ENCODE measurements at places on chromosomes 11 and 22. TPM values are rescaled to one million over a fixed set of nuclear protein-coding genes. Genes with fewer than 3 reads are reported as not detected.

GRCh38 chr22:45019861-45020655 lies 10.3 kb upstream of the PHF21B start:
- no peak overlapping the region for H3K27ac ChIP-seq
- no peaks in the 10 kb centered on the region for H3K36me3 ChIP-seq
- H3K27me3 ChIP-seq = peaks cover 38% of the 10 kb centered on the region
- DNase-seq = no peak

GRCh38 chr11:133560472-133560855 lies 28.2 kb upstream of the OPCML start:
- no peak for DNase-seq
- H3K27ac ChIP-seq = no peak overlapping the region
- no peak overlapping the region for H3K4me3 ChIP-seq
- no peaks in the 10 kb centered on the region for H3K27me3 ChIP-seq
- H3K36me3 ChIP-seq = no peaks in the 10 kb centered on the region

Gene MAJIN
- total RNA-seq = not detected

DNA sequence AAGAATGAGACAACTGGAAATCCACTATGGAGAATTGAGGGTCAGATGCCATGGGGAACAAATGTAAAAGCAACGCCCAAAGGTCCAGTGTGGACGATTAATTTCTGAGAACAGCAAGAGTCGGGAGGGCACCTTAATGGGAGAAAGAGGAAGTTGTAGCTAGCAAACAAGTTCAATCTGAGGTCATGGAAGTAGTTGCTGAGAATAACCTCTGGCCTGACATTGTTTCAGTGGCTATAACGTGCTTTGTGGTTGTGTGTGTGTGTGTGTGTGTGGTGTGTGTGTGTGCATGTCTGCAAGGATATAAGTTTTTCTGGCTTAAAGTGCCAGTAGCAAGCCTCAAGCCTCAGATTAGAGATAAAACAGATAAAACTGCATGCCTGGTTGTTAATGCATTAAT lies 1630.1 kb upstream of the TENM4 start:
- no peaks in the 10 kb centered on the region for H3K36me3 ChIP-seq
- H3K4me1 ChIP-seq = no peaks in the 10 kb centered on the region
- H3K4me3 ChIP-seq = no peak overlapping the region
- H3K27me3 ChIP-seq = no peaks in the 10 kb centered on the region

DNA sequence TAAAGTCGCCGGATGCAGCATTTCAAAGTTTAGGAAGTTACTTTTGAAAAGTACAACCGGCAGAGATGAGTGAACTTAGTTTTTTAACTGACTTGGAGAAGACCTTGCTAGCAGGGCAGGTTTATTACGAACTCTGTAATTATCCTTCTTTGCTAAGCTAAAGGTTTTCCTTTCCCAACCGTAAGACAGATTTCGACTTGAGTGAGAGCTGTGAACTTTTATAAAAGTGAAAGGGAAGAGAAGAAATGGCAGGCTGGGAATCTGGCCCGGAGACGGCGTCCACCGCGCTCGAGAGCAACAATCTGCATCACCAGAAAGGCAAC lies 659 bp upstream of the TEAD1 start:
- H3K4me3 ChIP-seq = peak overlapping the region; percentile 78
- H3K27me3 ChIP-seq = no peaks in the 10 kb centered on the region
- H3K36me3 ChIP-seq = peaks cover 4% of the 10 kb centered on the region
- H3K27ac ChIP-seq = peak overlapping the region; percentile 84
- DNase-seq = no peak

Gene KLHDC7B
- not detected for total RNA-seq

DNA sequence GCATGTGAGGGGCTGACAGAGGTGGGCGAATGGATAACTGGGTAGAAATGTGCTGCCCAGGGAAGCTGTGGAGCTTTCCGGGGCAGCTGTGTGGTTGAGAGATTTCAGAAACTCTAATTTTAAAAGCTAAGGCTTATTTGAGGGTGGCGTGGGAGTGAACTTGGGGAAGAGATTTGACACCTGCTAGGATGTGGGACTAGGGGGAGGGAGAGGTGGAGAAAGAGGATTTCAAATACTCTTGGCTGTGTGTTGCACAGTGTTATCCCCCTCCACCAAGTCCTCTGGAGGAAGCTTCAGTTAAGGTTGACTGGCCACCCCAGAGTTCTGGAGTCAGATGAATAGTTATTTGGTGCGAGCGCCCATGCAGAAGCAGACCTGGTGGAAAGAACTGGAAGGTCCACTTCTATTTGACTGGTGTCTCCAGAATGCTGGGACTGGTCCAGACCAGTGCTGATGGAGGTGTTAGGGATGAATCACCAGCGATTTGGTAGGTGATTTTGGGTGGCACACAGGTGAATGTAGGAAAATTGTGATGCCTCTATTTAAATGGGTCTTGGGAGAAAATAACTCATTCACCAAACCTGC lies 72.8 kb upstream of the ALX4 start:
- no peak overlapping the region for H3K27ac ChIP-seq
- no peaks in the 10 kb centered on the region for H3K4me1 ChIP-seq
- H3K27me3 ChIP-seq = peaks cover 4% of the 10 kb centered on the region
- H3K36me3 ChIP-seq = no peaks in the 10 kb centered on the region
- no peak for DNase-seq

- H3K4me1 ChIP-seq = no peaks in the 10 kb centered on the region
- no peaks in the 10 kb centered on the region for H3K27me3 ChIP-seq
- H3K27ac ChIP-seq = no peak overlapping the region
- H3K4me3 ChIP-seq = no peak overlapping the region
- no peaks in the 10 kb centered on the region for H3K36me3 ChIP-seq
Observed at GRCh38 chr22:48380016-48380665, 1447.5 kb downstream of the BRD1 start.

DNA sequence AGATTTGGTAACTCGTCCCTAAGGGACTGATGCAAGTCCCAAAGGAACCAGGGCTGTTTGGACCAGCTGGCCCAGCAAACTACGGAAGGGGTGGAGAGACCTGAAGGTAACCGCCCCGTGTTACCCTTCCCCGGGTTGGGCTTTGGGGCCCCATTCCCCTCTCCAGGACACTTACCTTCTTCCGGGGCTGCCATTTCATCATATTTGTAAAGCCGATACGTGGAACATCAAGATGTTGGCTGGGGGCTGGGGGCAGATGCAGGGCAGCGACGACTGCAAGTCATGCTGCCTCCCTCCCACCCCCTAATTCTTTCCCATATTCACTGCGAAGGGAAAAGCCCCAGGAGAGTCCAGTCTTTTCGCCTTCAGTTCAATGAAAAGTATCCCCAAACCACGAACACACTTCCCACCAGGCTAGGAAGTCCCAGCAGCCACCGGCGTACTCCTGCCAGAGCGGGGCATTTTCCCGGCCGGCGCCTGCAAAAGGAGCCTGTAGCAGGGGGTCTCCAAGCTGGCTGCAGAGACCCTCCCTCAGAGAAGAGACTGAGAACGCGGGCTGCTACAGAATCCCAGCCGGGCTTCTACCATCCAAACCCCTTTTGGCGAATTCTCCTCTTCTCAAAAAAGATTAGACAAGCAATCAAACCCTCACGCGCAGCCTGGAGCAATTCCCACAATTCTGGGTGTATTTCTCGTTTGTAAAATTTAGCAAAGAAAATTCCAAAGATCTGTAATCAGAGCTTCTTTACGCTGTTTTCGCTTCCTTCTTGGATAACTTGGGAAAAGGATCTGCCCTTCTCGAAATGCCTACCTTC lies 236.7 kb downstream of the TTC28 start:
- H3K4me1 ChIP-seq = peaks cover 5% of the 10 kb centered on the region
- H3K27me3 ChIP-seq = no peaks in the 10 kb centered on the region
- peak overlapping the region; percentile 75 for H3K27ac ChIP-seq
- no peaks in the 10 kb centered on the region for H3K36me3 ChIP-seq
- DNase-seq = peak; percentile 8

- DNase-seq = peak; percentile 26
- H3K36me3 ChIP-seq = no peaks in the 10 kb centered on the region
- H3K4me1 ChIP-seq = peaks cover 9% of the 10 kb centered on the region
- H3K27ac ChIP-seq = no peak overlapping the region
- no peaks in the 10 kb centered on the region for H3K27me3 ChIP-seq
- H3K4me3 ChIP-seq = no peak overlapping the region
Observed at GRCh38 chr11:48028914-48029680, 48.7 kb downstream of the PTPRJ start.

DNA sequence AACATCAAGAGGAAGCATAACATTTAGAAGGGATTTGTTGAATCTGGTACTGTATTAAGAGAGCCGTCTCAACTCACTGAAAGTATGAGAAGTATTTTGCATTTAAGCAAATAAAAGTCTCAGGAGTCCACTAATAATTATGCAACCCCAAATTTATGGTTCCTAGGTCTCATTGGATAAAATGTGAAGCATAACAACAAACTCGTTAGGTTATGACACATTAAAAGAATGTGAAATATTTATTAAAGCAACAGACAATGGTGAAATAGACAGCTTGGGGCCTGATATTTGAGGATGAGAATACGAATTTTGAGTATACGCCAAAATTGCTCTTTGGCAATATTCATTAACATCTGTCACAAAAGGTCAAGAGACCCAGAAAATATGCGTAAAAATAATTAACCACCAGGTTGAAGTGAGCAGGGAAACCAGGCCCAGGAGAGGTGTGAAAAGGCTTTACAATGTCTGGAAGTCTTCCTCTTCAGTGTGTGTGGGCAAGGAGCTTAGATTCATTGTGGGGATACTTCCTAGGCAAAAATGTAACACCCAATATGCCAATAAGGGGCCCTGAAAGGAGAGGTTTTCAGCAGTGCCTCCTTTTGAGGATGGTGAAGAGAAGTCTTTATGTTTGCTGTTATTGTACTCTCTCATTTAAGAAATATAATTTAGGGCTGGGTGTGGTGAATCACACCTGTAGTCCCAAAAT lies 89.2 kb downstream of the FDX1 start:
- no peak overlapping the region for H3K4me3 ChIP-seq
- peaks cover 5% of the 10 kb centered on the region for H3K4me1 ChIP-seq
- H3K27ac ChIP-seq = no peak overlapping the region
- no peaks in the 10 kb centered on the region for H3K27me3 ChIP-seq
- no peaks in the 10 kb centered on the region for H3K36me3 ChIP-seq
- DNase-seq = no peak

Gene ZC3H12C
- 15.8 TPM for total RNA-seq

DNA sequence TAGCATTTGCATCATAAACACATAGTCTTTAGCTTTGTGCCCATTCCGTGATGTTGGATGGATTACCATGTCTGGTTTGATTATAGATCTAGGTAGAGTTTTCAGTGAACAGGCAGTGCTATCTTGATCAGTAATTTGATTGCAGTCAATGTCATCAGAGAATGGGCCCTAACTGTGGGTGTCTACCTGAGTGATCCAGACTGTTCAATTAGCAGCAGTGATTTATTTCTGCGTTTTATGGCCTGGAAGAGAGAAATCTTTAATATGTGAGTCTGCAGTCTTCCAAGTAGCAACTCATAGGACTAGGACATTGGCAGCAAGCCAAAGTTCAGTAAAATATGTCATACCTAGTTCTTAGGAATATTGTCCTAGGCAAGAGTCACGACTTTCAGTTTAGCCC lies 80.3 kb downstream of the CASP12 start:
- H3K4me1 ChIP-seq = no peaks in the 10 kb centered on the region
- no peak overlapping the region for H3K4me3 ChIP-seq
- no peak overlapping the region for H3K27ac ChIP-seq
- no peaks in the 10 kb centered on the region for H3K27me3 ChIP-seq

Gene LMO2
- total RNA-seq = not detected

GRCh38 chr22:40975366-40975765 lies 24.2 kb downstream of the RBX1 start:
- no peak overlapping the region for H3K4me3 ChIP-seq
- no peak overlapping the region for H3K27ac ChIP-seq
- no peaks in the 10 kb centered on the region for H3K27me3 ChIP-seq

DNA sequence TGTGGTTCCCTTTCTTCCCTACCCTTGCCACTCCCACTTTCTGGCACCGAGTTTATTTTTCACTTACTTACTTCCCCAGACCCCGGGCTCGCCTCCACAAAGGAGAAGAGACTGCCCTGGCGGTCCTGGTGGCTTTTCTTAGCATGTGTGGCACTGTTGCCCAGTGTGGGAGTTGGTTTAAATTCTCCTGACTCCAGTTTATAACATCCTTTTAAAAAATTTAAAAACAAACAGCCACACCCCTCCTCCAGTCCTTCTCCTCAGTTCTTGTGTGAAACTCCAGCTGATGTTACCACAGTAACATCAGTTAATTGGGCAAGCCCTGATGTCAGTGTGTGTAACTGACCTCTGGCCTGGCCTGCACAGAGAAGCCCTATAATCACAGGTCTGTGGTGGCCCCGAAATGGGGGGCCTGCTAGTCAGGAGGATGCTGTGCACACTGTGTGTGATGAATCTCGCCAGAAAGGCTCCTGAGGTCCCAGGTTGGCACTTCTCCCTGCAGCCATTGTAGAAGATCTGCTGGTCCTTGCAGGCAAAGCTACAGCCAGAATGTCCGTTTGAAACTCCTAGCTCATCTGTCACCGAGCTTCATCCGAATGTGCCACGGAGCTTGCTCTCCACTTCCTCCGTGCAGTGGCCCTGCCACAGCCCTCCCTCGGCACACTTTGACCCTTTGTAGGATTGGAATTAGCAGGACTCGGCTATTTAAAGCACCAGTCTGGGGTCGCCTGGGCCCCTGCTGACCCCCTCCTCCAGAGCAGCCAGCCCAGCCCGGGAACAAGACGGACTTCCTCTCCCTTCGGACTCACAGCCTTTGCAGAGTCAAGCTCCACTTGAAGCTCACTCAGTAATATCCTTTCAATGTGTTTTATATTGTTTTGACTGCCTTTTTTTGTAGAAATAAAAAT lies 7.6 kb downstream of the YDJC start:
- H3K4me1 ChIP-seq = peaks cover 11% of the 10 kb centered on the region
- no peak for DNase-seq
- H3K27me3 ChIP-seq = no peaks in the 10 kb centered on the region
- no peak overlapping the region for H3K27ac ChIP-seq
- peaks cover 29% of the 10 kb centered on the region for H3K36me3 ChIP-seq

DNA sequence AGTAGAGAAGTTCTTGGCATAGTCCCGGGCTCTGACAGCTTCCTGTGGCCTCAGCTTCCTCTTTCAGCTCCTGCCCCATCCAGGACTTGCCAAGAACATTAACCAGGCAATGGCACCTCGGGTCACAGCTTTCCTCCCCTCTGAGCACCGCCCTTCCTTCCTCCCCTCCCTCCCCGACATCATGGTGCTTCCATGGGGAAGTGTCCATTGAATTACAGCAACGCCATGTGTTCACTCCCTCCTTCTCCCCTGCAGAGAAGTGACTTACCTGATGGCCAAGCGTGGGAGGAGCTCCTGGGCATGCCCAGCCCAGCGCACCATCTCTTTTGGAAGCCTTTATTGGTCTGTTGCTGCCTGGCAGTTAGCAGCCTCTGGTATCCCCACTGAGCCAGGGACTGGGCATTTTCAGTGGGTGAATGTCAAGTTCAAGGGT lies 25.8 kb upstream of the DAGLA start:
- H3K4me3 ChIP-seq = no peak overlapping the region
- H3K36me3 ChIP-seq = no peaks in the 10 kb centered on the region
- H3K4me1 ChIP-seq = no peaks in the 10 kb centered on the region
- DNase-seq = no peak
- peaks cover 32% of the 10 kb centered on the region for H3K27me3 ChIP-seq

Gene SYT13
- total RNA-seq = not detected

GRCh38 chr11:3905080-3905953 lies 49.9 kb downstream of the STIM1 start:
- H3K4me3 ChIP-seq = no peak overlapping the region
- peaks cover 12% of the 10 kb centered on the region for H3K4me1 ChIP-seq
- H3K36me3 ChIP-seq = no peaks in the 10 kb centered on the region
- H3K27me3 ChIP-seq = no peaks in the 10 kb centered on the region
- DNase-seq = peak; percentile 76

Data from IMR-90 (cell line).